ENCODE measurements at places on chromosomes 7 and 10. TPM values are rescaled to one million over a fixed set of nuclear protein-coding genes. Genes with fewer than 3 reads are reported as not detected.

DNA sequence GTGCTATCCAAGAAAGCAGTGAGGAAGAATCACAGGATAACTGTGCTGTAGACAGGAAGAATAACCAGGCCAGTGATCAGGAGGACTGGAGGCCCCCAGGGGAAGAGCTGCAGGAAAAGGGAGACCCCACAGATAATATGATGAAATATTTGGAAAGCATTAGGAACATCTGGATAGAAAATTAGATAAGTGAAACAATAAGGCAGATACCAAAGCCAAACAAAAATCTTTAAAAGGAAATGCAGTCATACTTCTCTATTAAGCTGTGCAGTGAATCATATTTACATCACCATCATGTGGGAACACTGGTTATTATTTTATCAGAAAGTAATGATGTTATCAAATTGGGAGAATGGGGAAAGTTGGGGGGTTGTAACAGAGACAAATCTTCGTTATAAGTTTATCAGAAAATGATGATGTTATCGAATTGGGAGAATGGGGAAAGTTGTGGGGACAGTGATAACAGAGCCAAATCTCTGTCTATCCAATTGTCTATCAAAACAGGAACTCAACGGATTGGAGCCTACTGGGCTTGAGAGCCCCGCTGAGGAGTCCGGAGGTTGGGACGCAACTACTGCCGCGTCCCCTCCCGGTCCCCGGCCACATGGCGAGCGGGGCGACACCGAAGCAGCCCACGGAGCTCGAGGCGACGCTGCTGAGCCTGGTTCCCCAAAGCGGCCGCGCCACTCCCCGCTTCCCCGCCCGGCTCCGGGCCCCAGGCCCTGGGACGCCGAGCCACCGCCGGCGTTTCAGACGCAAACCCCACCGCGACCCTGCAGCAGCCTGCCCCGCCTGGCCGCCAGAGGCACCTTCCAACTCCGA is 14.0 kb upstream of the RALA start:
- no peak for DNase-seq

- DNase-seq, result no peak
These were observed 683.7 kb downstream of the POM121L12 start for GRCh38 chr7:53719122-53719521.

- no peak for DNase-seq
These were observed 3.4 kb downstream of the ENTPD1 start for GRCh38 chr10:95759233-95759826.

The UCN3 gene
- total RNA-seq, result not detected

DNA sequence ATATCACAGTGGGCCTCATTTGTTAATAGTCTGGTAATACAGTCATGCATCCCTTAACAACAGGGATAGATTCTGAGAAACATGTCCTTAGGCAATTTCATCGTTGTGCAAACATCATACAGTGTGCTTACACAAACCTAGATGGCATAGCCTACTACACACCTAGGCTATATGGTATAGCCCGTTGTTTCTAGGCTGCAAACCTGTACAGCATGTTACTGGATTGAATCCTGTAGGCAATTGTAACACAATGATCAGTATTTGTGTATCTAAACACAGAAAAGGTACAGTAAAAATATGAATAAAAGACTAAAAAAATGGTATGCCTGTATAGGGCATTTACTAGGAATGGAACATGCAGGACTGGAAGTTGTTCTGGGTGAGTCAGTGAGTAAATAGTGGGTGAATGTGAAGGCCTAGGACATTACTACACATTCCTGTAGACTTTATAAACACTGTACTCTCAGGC is 12.0 kb upstream of the RHOBTB1 start:
- no peak for DNase-seq

The NPFFR1 gene
- 0.53 TPM for total RNA-seq

DNA sequence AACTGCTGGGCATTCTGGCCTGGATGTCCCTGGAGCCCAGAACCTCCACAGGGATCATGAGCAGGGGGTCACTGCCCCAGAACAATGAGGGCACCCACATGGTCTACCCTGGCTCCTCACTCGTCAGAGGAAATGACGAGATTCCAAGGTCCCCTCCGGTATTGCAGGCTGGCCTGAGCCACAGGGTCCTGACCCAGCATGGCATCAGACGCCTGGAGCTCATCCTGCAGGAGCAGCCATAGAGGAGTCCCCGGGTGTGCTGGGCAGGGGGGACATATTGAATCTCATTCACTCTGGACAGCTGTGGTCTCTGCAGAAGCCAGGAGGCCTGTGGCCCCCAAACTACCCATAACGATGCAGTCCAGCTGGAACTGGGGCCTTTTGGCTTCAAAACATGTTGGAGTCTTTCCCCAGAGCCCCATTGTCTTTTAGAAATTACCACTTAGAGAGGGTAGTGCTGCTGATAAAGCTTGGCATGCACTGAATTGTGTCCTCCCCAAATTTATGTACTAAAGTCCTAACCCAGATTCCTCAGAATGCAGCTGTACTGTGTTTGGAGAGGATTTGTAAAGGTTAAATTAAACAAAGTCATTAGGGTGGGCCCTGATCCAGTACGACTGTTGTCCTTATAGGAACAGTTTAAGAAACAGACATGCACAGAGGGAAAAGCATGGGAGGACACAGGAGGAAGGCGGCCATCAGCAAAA is 27.7 kb downstream of the ANXA8 start:
- DNase-seq, result peak; percentile 57

DNA sequence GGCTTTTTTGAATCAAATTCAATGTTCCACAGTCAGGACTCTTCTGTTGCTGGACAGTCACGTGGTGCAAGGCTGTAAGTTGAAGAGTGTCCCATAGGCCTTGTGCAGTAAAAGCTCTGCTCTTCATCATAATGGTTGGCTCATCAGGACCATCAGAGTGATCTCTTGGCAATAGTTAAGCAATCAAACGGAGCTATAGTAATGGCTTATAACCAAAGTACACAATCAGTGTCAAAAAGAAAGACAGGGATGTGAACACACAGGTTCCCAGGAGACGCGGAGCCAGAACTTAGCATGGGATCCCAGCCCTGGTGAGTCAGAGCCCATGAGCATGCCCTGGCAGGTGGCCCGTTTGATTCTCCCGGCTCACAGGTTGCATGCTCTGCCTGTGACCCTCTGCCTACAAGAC is 10.8 kb upstream of the GPNMB start:
- no peak for DNase-seq

DNA sequence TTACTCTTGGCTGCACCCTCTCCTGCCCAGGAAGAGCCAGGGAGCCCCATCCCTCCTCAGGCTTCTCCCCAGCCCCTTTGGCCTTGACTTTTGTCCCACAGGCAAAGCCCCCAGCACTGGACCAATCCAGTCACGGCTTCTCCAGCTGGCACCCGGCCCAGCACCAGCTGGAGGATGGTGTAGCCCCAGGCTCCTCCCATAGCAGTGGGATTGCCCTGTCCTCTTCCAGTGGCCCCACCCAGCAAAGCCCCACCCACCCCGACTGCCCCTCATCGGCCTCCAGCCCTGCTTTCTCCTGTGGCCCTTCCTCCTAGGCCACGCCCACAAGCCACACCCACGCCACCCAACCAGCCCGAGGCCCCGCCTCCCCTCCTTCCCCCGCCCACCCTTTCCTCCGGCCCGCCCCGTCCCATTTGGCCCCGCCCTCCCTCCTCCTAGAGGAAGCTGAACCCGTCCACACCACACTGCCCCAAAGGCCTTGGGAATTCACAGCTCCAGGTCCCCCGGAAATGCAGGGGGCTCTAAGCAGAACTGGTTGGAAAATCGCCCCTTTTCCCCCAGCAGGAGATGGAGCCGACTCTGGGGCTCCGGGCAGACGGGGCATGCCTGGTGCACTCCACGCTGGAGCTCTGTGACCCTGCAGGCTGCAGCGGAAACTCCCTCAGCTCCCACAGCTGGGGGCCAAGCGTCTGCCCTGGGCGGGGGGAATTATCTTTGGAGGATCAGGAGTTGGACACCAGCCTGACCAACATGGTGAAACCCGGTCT is 25.2 kb downstream of the GET4 start:
- no peak for DNase-seq

DNA sequence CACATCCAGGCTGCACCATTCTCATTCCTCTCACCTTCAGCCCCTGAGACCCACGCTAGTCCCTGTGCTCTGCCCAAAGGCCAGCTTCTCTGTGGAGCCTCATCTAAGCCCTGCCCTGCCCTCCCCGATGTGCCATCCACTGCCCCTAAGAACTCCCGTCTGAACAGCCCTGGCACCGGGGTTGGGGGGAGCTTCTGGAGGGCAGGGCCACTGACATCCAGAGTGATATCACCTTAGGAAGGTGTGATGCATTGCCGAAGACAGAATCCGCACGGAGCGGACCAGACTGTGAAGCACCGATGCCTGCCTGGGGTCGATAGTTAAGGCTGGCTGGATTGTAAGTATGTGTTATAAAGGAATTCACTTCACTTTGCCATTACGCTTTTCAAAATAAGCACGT is 511.0 kb downstream of the PTPRN2 start:
- DNase-seq, result no peak

DNA sequence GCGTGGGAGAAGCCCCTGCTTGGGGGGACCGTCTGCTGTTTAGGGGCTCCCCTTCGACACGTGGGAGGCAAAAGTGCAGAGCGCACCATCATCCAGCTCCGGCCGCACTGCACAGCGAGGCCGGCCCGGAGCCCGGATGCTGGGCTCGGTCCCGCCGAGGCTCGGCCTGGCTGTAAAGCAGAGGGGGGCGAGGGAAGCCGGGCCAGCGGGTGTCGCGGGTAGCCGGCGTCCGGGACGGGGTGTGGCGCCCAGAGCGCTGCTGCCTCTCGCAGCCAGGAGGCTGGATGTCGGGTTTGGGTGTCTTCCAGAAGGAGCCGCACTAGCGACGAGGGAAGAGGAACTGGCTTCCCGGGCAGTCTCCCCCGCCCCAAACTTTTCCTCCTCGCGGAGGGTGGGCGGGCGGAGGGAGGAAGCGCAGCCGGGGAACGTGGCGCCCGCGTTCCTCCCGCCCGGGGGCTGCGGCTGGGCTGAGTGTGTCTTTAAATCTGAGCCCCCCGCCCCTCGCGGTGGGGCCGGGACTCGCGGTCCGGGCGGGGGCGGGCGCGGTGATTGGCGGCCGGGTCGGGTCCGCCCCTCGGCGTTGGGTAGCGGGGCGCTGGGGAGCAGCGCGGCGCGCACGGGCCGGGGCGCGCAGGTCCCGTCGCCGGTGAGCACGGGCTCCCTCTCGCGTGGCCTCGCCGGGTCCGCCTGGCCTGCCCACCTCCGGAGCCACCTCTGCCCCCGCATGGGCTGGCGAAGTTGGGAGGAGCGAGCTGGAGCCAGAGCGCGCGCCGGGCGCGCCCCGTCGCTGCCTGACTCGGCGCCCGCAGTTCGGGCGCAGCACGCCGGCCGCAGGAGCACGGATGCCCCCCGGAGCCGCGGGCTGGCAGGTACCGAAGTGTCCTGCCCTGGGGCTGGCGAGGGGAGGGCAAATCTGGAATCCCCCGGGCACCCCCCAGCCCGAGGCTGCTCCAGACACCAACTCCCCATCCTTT is at the start of gene PALD1:
Gene PALD1, plus strand, starts transcription at position 577 of the 974 bp plus-strand sequence. CDS start 47,185 bp downstream, outside the sequence.
- DNase-seq, result no peak

DNA sequence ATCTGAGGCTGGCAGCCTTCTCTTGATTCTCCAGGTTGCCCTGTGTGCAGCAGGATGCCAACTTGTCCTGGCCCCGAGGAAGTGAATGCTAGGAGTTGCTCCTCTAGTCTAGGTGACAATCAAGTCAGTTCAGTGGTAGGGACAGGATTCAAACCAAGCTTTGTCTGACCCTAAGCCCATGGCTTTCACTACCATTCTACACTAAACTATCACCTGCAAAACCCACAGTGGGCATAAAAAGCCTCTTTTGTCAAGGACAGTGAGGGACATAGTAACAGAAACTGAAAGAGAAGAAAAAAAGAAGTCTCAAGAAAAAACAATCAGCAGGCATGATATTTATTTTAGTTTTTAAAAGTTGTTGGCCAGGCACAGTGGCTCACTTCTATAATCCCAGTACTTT is 33.5 kb downstream of the KCNMA1 start:
- DNase-seq, result no peak

The MINDY4 gene
- 6.4 TPM for total RNA-seq

The CAV2 gene
- total RNA-seq, result 73.8 TPM

The INHBA gene
- total RNA-seq, result 3.7 TPM

GRCh38 chr10:102627291-102627735 is 17.0 kb upstream of the TRIM8 start:
- DNase-seq, result no peak

- DNase-seq, result no peak
These were observed 6.1 kb upstream of the NAT16 start for GRCh38 chr7:101186194-101186593.

DNA sequence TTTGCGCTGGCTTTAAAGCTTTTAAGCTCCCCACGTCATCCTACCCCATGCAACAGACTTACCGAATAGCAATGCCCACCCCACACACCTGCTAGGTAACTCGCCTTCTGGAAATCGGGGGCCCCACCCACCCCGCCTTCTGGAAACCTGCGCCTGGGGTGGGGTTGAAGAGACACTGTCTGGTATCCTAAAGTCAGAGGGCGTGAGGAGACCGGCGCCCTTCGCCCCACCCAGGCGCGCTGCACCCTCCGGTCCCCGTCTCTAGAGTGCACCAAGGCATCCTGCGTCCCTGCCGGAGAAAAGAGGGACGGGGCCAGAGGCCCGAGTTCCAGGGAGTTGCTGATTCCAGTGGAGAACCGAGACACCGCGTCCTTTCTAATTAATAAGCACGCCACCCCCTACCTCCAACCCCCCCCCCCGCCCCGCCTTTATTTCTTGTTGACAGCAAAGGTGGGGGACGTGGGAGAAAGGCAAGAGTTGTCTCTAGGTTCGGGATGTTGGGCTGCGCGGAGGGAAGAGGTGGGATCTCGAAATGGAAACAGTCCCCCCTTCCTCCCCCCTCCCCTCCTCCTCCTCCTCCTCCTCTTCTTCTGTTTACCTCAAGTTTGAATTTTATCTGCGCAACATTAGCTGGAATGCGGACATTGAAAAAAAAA is 220.9 kb upstream of the MKLN1 start:
- DNase-seq, result peak; percentile 82

DNA sequence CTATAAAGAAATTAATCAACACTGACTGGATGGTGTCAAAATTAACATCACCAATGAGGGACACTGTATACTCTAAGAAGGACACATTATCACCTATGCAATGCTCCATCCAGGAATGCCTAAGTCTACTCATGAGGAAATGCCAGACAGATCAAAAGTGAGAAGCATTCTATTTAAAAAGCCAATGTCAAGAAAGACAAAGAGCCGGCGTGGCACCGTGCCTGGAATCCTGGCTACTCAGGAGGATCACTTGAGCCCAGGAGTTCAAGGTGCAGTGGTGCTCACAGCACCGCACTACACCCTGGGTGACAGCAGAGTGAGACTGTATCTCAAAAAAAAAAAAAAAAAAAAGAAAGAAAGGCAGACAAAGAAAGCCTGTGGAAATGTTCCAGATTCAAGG is 45.5 kb upstream of the ANAPC16 start:
- no peak for DNase-seq

The TFEC gene
- total RNA-seq, result 0.72 TPM
